NCI-H2081 treated with DMSO at 0.1 percent for 48 hours (cell line): ENCODE measurements at places on chromosomes 12 and 14.

GRCh38 chr12:67352682-67353081 is 83.5 kb downstream of the CAND1 start:
- no peak for DNase-seq

GRCh38 chr14:53528185-53528671 is 375.1 kb upstream of the DDHD1 start:
- DNase-seq, result no peak

DNA sequence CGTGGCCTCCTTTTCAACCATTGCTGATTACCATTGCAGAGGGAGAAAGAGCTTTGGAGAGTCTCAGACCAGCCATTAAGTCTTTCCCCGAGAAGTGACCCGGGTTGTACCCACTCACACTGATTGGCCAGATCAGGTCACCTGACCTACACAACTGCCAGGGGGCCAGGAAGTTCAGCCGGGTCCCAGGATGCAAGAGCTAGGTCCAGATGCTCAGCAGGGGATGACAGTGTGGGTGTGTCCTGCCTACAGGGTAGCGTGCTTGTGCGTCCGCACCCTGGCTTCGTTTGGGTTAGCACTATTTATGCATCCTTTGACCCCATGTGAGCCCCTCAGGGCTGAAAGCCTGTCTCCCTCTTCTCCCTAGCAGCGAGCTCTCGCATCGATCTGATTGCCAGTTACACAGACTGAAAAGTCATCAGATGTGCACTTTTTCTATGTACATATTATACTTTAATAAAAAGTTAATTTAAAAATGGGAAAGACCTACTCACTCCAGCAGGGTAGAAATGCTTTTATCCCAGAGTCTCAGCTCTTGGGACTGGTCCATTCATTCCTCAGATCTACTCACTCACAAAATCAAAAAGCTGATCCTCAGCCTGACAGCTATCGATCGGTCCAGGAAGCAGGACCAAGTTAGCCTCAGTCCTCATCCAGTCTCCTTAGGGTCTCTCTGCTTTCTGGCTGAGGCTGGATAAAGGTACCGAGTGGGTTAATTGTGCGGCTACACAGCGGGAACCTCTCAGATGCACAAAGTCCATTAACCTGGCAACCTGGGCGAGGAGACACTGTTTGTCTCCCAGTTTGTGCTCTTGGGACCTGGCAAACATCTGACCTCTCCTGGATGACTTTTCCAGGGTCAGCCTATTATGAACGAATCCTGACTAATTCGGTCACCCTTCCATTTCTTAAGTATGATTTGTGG is 68.0 kb downstream of the SERPINA3 start:
- DNase-seq, result no peak

- peak; percentile 42 for DNase-seq
These were observed 10.3 kb downstream of the TBPL2 start for GRCh38 chr14:55430024-55430690.

DNA sequence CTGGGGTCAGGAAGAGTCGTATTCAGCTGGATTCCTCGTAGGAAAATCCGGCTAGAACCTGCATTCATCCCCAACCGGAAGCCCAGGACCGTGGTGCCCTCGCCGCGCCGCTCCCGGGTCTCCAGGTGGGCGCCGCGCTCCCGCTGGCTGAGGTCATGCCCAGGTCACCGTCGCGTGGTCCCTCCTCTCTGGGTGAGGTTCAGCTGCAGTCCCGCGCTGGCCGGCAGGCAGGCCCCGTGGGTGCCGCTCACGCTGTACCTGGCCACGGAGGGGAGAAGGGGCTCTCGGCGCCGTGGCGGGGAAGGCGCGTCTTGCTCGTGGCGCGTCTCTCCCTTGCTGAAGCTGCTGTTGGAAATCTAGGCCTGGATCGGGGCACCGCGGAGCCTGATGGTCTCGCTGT is 44.5 kb downstream of the LRTM2 start:
- DNase-seq, result no peak

DNA sequence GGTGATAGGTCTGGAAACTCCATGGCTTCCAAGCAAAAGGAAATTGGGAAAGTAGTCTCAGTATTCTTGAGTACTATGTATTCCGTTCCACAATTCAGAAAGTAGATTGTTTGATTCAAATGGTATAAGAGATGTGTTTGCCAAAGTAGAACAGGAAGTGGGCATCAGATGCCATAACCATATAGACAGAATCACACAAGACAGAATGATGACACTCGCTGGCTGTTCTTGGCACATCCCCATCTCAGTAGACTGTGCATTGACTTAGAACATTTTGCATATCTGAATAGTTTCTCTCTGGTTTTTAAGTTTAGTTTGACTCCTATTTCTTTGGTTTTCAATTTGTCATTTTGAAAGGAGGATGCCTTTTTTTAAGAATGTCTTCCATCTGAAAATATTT is 221.1 kb upstream of the RGS6 start:
- no peak for DNase-seq

- DNase-seq, result no peak
These were observed 7.0 kb upstream of the PUS1 start for GRCh38 chr12:131921866-131922769.

DNA sequence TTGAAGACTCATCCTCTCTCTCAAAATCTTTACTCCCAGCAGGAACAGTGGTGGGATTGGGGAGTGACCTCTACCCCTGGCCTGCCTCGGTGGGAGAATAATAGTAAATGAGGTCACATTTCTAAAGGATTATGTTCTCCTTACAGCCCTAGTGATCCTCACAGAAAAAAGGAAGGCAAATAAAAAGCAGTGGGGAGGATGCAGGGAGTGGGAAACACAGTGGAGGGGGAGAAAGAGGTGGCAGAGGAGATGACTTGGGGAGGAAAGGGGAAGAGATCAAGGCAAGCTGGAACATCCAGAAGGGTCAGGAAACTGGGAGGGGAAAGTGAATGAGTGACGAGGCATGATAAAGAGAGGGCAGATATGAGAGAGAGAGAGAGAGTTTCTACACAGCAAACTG is 8.3 kb upstream of the SYNDIG1L start:
- no peak for DNase-seq

GRCh38 chr12:92803903-92804302 is 101.1 kb downstream of the PLEKHG7 start:
- no peak for DNase-seq

- no peak for DNase-seq
These were observed 333.7 kb downstream of the RAD51B start for GRCh38 chr14:68153275-68153674.

DNA sequence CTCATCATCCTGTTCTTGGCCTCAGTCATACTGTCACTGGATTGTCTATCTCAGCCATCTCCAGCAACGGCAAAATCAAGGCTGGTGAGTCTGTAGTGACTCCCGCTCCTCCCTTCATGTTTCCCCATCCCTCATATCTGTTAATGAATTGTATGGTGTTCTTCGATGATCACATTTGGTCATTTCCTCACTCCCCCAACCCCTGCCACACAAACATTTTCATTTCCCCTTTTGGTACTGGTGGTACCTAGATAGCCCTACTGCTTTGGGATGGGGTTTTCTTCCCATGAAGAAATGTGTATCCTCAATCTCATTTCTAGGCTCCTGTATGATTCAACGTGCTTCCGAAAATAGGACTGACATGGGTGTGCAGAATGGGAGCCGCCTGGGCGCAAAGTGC is 2.7 kb upstream of the KLHL33 start:
- DNase-seq, result no peak

DNA sequence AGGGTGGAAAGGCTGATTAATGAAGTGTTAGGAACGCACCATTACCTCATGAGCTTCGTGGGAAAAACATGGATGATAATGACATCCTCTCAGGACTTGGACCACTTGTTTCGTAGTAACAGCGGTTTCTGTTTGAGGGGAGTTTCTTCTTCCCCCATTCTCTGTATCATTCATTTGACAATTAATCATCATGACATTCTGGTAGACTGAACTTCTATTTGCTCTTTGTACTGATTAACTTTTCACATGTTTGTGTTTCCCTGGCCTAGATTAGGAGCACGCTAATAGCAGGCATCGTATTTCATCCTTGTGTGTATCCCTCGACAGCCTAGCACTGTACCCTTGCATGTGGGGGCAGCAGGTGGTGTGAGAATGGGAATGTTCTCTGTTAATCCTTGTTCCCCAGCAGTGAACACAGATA is 8.0 kb downstream of the LRRC74A start:
- DNase-seq, result no peak

DNA sequence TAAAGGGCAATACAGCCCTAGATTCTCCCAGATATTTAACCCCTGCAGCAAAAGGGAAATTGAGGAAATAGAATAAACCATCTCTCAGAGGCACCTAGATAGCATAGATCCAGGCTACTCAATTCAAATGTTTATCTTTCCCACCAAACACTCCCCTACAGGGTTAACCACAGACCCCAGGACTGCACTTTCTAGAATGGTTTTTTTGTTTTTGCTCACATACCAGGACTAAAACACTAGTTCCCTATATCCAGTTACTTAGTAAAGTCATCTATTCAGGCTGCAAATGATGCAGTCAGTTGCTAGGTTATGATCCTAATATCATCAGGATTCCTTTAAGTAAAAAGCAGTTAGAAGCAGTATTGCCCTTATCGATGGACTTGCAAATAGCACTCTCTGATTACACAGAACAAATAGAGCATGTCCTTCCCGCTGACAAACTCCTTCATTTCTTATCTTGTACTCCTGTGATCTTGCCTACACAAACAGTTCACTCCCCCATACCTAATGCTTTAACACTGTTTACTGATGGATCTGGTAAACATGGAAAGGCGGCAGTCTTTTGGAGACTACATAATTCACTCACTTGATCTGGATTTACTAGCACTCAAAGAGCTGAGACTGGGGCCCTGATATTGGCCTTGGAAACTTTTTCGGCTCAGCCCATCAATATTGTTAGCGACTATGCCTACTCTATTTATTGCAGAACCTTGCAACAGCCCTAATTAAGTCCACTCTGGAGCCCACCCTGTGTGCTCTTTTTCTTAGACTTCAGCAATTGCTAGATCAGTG is 257.2 kb upstream of the DIO2 start:
- DNase-seq, result no peak

GRCh38 chr14:71591929-71592328 is 340.3 kb upstream of the RGS6 start:
- DNase-seq, result no peak

- no peak for DNase-seq
These were observed 11.4 kb downstream of the CLECL1 start for GRCh38 chr12:9721394-9722092.

DNA sequence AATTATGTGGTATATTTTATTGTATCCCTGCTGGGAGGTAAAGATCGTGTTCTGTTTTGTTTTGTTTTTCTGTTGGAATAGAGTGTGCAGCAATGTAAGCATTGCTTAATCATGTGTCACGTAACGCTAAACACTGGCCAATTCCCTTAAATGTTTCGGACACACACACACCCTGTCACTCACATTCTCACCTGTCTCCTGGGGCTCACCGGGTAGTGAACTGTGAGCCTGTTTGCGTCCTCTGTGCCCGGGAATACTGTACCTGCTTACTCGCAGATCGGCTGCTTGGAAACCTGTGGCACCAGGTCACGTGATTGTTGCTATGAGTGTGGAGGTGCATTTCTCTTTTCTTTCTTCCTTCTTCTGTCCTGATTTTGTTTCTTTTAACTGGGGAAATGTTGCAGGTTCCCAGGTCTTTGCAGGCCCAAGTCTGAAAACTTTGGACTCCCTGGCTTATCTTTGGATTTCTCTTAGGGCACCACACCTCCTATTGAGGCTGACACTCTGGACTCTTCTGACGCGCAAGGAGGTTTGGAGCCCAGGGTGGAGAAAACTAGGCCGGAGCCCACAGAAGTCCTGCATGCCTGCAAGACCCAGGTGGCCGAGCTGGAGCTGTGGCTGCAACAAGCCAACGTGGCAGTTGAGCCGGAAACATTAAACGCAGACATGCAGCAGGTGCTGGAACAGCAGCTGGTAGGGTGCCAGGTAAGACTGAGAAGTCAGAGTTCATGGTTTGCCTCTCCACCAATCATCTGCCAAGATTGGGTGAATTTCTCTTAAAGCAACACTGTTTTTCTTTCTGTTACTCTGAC is 181.1 kb downstream of the ESR2 start:
- peak; percentile 75 for DNase-seq

DNA sequence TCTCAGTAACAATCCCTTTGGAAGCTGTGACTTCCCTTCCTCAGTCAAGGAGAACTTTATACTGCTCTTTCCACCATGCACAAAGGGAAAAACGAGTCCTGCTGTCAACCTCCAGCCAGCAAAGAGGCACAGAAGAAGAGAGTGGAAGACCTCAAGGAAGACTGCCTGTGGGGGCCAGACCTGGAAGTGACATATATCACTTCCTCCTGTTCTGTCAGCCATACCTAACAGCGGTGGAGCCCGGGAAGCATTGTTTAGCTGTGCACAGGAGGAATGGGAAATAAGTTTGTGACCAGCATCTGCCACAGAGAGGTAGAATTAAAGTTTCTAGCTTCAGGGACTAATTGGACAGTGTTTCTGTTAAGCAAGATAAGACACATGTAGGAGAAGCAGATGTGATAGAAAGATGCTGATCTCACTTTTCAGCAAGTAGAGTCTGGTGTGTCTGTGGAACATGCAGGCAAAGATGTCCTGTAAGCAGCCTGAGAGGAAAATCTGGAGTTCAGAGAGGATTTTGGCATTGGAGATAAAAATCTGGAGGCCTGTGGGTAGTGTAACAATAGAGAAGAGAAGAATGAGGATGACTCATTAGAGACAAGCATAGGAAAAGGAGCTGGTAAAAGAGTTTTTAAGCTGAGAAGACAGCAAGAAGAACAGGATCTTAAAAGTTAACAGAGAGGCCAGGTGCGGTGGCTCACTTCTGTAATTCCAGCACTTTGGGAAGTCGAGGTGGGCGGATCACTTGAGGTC is 141.6 kb upstream of the CPSF6 start:
- no peak for DNase-seq

DNA sequence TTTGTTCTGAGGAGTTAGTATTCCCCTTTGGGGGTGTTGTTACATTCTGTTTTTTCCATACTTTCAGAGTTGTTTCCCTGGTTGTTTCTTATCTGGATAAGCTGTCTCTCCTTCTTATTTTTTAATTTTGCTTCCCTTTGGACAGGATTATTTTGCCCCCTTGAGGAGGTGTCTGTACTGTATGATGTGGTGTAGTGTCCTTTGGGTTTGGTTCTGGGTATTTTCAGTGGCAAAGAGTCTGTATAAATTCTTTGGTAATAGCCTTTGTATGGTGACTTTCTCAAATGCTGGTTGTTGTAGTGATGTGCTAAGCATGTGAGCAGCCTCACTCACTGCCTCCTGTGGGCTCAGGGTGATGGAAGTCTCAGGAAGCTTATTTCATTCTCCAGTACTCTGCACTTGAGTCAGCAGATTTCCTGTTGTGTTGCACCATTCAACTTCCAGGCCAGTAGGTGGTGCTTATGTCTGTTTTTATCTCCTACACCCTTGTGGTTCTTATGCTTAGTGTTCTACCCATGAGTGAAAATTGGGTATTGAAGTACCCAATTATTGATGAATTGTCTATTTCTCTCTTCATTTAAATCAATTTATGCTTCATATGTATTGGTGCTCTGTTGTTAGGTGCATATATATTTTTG is 103.3 kb upstream of the PMCH start:
- DNase-seq, result no peak

DNA sequence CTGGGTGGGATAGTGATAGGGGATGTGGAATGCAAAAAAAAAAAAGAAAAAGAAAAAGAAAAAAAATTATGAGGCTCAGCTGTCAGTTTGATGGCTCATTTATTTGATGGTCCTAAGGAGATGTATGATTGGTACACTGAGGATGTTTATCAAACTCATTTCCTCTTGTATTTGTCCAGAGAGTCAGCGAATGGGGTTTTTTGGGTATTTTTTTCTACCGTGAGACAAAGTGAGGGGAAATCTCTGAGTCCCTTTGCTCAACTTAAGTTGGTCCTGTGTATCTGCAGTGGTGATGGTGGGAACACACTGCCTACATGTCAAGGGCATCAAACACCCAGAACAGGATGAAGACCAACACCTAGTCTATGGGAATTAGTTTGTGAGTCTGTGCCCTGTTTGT is 176.9 kb upstream of the HIF1A start:
- no peak for DNase-seq

- no peak for DNase-seq
These were observed 7.8 kb upstream of the PLXNC1 start for GRCh38 chr12:94140556-94140955.
